ENCODE measurements at places on chromosomes 4 and X.

DNA sequence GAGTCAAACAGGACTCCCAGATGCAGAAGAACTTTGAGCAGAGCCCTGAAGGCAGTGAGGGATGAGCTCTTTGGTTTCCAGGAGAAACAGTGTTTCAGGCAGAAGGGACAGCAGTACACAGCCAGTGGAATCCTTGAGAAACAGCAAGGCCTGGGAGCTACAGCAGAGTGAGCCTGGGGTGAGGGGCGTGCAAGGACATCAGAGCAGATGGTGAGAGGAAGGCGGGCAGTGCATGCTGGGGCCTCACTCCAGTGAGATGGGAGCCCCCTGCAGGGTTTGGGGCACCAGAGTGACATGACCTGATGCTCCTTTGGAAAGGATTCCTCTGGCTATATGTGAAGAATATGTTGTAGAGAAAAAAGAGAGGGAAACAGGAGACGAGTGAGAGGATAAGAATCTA is 98.1 kb upstream of the EGFL6 start:
- DNase-seq: no peak

- no peak for DNase-seq
Measured at GRCh38 chr4:38678078-38678477, 14.1 kb downstream of the KLF3 start.

- no peak for DNase-seq
Measured at GRCh38 chr4:39394706-39395105, 12.0 kb upstream of the KLB start.

DNA sequence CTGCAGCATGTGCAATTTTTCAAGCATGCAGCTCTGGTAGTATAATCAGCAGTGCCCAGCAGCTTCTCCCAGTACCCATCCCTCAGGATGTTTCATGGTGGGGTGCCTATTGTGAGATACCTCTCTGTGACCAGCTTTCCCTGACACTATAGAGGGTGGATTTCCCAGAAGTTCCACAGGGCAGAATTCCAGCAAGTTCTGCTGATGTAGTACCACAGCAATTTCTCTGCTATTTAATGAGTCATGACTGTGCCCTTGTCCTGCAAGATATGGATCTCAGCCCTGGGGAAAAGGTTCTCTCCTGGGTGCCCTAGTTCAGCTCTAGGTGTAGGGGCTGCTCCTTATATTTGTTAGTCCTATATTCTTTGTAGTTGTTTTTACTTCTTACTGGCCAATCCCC is 174.8 kb downstream of the ENOX2 start:
- no peak for DNase-seq

GRCh38 chr4:181008164-181008563 is 1235.0 kb upstream of the TENM3 start:
- DNase-seq: no peak

DNA sequence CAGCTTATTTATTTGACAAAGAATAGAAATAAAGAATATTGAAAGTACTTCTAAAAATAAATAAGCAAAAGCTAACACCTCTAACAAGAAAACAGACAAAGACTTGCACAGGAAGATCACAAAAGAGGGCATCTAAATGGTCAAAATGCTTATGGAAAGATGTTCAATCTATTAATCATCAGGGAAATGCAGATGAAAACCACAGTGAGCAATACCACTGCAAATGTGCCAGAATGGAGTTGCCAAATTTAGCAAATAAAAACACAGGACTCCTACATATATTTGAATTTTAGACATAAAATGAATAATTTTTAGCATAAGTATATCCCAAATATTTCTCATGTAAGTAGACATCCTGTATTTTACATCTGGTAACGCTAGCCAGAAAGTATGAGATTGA is 56.1 kb upstream of the HPGD start:
- no peak for DNase-seq

GRCh38 chr4:182975806-182976205 is 58.6 kb upstream of the DCTD start:
- no peak for DNase-seq

DNA sequence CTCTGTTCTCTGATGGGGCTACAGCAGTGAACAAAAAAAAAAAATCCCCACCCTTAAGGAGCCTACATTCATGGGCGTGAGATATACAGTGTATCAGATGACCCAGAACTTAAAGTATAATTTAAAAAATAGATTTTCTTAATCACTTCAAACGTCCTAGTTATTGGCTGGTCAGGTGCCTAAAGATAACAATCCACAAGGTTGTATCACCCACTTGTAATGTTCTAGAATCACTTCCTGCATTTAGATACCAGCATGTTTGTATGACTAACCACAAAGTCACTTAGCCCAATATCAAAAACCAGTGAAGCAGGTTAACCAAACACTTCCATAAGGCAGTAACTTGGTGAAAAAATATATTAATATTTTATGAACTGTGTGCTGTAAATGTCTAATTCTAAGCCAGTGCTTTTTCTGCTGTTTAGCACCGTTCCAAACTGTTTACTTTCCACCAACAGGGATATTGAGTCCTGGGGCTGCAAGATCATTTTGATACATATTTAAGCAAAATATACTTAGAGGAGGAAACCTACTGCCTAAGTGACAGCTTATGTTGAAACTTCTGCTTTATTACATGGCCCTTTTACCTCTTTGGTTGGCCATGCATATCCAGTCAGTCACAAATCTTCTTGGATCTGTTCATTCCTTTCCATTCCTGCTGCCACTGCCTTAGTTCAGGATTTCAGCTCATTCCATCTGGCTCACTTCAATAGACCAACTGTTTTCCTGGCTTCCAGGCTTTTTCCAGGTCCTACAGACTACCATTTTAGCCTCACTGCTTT is 43.3 kb downstream of the CD40LG start:
- no peak for DNase-seq

- DNase-seq: no peak
Measured at GRCh38 chrX:47849778-47850177, 13.1 kb downstream of the ZNF81 start.

GRCh38 chrX:51665981-51666380 is 16.6 kb downstream of the CENPVL2 start:
- DNase-seq: no peak

DNA sequence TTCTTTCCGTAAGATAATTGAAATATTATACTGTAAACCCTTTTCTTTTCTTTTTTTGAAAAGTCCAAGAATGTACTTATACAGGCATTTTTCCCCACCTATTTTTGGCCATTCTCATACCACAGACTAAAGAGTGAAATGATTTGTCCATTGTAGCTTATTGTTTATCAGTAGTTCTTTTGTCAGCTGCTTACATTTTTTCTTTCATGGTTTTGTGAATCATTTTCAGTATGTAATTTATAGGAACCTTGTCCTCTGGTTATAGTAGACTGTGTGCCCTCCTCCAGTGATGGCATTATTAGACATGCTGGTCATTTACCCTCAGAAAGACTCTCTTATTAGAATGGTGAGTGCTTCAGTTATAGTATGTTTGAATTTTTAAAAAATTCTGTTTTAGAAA is 56.7 kb downstream of the CCKAR start:
- DNase-seq: no peak

GRCh38 chr4:40559585-40560465 is 69.8 kb downstream of the RBM47 start:
- DNase-seq: no peak

GRCh38 chr4:26058537-26058936 is 144.5 kb downstream of the SMIM20 start:
- no peak for DNase-seq

DNA sequence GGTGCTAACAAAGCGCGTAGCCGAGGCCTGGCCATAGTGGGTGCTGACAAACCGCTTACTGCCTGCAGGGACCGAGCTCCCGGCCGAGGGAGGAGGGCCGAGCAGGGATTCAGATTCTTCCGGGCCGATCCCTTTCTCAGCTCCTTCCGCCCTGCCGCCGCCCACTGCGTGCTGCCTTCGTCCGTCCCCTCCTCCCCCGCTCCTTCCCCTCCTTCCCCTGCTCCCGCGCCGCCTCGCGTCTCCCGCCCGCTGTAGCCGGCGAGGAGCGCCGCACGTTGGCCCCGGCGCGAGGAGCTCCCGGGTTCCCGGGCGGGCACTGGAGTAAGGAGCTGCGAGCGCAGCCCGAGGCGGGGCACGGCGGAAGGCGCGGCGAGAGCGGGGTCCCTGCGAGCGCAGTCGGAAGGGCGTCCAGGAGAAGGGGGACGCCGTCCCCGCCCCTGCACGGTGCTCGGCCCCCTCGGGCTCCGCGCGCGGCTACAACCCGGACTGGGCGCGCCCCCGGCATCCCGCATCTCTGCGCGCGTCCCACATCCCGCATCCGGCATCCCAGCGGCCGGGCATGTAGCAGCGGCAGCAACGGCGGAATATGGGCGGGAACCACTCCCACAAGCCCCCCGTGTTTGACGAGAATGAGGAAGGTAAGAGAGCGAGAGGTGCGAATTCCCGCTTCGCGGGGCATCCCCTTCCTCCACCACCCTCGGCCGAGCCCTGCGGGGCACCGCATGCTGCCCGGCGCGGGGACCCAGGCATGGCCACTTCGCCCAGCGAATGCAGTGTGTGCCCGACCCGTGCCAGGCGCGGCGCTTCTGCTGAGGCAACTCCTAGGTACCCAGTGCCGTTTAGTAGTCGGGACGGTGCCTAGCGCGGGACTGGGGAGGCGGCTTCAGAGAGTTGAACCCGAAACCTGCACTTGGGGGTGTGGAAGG is at the start of gene STK32B:
Gene STK32B (plus strand): TSS at position 203 of the 926 bp plus-strand sequence.
- no peak for DNase-seq

DNA sequence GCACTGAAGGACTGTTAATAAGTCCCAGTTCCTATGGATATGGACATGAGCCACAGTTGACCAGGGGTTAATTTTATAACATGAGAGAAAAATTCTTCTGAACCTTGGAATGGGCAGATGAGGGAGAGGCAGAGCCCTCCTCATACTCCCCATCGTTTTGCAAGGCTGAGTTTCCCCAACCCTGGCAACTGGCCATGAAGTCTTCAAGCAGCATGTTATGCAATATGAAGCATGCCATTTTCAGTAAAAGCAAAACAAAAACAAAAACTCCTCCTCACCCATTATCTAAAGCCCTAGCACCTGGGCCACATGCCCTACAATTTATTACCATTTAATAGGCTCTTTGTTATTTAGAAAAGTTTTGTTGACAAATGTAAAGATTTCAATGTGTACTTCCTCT is 64.5 kb downstream of the GPC4 start:
- DNase-seq: no peak

GRCh38 chr4:25797136-25797535 is 65.7 kb downstream of the SEL1L3 start:
- no peak for DNase-seq

DNA sequence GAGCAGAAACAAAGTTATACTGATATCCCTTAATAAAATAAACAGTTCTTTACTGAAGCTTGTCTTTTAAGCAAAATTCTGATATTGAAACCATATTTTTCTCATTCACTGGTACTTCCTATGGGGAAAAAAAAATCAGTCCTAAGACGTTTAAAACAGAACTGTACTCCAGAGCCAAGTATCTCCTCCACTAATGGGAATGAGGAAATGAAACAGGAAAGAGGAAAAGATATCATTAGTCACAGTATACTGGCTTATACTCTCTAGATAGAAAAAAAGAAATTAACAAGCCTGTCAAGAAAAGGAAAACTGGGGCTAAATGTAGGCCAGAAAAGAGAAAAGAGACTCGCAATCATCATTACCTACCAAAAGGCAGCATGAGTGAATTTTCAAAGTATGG is 252.7 kb downstream of the CENPC start:
- no peak for DNase-seq

GRCh38 chr4:136476753-136477152 is 1055.5 kb downstream of the PCDH18 start:
- DNase-seq: no peak
